ENCODE measurements at places on chromosomes 2 and 18.

DNA sequence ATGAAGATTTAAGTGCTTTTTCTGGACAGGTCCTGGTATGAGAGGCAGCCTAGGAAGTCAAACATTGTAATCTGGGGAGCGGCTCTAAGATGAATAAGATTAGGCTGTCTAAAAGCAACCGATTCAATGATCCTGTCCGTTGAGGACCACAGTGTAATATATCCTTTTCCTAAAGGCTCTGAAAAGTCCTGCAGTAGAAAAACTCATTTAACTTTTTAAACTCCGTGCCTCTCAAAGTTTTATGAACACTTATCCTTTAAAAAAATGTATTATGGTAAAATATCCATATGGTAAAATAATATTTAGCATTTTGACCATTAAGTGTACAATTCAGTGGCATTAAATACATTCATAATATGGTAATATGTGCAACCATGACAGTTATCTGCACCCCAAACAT is 39.8 kb downstream of the ATOH8 start:
- ATAC-seq: no peak

DNA sequence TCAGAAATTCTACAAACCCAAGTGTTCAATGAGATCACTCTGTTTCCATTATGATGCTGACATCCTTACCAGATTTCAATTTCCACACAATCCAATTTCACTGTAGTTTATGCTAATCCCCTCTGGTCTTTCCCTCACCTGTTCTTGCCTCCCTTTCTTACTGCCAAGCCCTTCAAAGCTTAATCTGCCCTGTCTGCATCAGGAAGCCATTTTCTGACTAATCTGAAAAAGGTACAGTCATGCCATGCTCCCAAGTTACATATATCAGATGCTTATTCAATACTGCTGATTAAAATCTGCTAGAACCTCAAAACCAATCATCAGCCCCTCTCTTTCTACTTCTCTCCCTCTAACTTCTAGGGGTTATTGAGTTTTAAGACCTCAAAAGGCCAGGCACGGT is 8.9 kb downstream of the KRTCAP3 start:
- no peak for ATAC-seq

GRCh38 chr2:202101026-202101579 is 28.0 kb downstream of the KIAA2012 start:
- no peak for ATAC-seq

DNA sequence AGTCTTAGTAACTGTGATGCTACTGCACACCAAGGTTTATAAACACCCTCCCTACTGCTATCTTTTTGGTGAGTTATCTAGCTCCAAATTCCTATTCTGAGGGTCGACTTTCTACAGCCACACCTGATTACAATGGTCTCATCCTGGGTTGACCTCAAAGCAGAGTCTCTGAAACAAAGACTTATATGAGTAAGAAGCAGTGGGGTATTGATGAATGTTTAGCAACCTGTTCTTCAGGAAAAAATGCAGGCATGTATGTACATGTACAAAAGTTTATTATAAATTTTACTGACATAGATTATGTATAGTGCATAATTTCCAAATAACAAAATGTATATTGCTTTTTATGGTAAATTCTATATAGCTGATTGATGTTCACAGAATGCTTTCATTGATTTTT is 51.6 kb upstream of the FMNL2 start:
- ATAC-seq: no peak

DNA sequence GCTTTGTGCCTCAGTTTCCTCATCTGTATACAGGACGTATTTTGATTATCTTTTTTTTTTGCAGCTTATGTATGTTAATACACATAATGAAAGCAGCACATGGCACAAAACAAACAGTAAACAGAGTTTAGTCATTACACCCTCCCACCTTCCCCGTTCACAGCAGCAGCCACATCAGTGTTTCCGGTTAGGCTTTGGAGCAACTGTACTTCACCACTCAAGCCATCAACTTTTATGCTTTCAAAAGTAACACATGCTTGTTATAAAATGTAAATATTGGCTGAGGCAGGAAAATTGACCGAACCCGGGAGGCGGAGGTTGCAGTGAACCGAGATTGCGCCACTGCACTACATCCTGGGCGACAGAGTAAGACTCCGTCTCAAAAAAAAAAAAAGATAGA is 117.3 kb downstream of the MTCL1 start:
- no peak for ATAC-seq

- ATAC-seq: no peak
Measured at GRCh38 chr2:213004197-213004821, 147.1 kb downstream of the IKZF2 start.

GRCh38 chr2:114009205-114009944 is 119.5 kb downstream of the ACTR3 start:
- no peak for ATAC-seq

DNA sequence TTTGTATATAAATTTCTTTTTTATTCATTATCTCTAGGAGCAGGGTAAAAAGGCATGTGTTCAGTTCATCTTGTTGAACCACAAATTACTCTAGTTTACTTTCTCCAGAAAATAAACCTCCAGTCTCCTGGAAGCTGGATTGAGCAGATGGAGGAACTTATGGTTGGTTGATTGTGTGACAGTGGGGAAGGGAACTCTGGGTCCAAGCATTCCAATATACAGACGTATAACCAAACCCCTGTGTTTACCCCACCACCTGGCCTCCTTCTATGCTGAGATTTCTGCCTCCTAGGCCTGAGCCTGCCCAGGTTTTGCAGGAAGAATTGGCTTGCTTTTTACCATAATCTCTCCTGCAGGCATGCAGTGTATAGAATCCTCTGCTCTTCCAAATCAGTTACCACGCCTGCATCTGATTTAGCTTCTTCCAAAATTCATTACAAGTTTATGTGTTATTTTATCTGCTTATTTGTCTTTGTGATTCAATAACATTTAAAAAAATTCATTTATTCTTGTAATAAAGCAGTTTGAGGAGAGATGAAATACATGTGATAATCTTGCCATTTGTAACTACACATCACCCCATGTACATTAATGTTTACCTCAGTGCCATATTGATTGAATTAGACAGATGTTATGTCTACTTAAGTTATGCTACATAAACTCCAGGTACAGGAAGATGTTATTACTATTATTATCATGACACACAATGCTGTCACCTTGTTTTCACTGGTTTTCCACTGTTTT is 2.5 kb upstream of the RAB27B start:
- no peak for ATAC-seq

- no peak for ATAC-seq
Measured at GRCh38 chr2:109230941-109231420, 102.0 kb downstream of the SH3RF3 start.

DNA sequence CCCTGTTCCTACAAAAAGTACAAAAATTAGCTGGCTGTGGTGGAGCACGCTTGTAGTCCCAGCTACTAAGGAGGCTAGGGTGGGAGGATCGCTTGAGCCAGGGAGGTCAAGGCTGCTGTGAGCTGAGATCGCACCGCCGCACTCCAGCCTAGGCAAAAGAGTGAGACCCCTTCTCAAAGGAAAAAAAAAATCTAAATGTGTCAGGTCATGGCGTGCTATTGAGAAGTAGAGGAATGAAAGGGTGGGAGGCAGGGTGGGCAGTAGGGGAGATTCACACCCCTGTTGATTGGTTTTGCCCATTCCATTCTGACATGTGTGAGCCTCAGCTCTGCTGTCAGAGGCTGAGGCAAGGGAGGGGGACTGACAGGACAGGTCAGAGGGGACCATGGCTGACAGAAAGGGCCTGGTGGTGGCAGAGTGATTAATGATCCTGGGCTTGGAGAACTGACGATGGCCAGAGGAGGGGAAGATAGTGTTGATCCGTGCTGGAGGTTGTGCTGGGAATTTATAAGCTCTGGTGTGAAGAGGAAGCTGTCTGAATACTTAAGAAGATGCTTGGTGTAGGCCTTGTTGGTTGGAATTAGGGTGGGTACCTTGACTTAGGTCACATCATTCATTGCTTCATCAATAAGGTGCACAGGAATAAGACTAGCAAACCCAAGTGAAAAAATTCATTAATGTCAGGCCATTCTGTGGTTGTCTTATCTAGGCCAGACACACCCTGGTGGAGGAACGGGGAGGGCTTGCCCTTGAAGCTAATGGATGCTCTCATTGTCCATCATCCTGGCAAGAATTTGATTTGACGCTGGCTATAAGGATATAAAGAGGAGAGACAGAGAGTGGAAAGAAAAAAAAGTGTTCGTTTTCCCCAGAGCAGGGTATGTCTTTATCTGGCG is 19.1 kb upstream of the SMARCAL1 start:
- no peak for ATAC-seq

GRCh38 chr18:52694804-52695203 is 354.8 kb downstream of the DCC start:
- ATAC-seq: no peak

DNA sequence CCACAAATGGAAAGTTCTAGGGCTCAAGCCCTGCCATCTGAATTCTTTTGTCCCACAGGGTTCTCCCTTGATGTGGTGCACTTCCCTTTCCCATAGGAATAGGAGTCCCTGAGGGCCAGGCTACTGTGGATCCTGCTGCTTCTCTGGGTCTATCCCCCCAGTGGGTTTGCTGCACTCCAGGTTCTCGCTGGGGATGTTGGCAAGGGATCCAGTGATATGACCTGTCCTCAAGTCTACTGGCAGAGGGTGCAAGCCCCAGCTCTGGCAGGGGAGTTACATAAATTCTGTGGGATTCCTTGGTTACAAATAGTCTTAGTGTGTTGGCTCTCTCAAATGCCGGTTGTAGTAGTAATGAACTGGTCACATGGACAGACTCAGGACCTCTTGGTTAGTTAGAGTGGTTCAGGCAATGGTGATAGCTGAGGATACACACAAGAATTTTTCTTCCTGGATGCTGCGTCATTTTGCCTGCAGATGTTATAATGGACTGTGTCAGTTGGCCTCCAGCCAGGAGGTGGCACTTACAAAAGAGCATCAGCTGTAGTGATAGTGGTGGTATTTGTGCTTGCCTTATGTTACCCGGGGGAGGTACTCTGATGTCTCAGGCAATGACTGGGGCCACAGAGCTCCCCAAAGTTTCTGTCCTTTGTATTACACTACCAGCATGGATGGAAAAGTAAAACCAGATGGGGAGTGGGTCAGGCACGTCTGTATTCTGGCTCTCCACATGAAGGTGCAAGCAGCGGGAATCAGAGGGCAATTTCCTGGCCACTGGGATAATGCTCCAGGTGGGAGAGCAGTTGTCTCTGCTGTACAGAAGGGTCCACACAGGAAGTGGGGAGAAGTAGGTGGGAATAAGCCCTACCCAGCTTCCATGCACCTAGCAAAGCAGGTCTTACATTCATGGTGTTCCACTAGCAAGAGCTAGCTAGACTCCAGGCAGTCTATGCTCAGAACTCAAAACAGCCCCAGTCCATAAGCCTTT is 267.9 kb downstream of the SOX11 start:
- ATAC-seq: no peak

DNA sequence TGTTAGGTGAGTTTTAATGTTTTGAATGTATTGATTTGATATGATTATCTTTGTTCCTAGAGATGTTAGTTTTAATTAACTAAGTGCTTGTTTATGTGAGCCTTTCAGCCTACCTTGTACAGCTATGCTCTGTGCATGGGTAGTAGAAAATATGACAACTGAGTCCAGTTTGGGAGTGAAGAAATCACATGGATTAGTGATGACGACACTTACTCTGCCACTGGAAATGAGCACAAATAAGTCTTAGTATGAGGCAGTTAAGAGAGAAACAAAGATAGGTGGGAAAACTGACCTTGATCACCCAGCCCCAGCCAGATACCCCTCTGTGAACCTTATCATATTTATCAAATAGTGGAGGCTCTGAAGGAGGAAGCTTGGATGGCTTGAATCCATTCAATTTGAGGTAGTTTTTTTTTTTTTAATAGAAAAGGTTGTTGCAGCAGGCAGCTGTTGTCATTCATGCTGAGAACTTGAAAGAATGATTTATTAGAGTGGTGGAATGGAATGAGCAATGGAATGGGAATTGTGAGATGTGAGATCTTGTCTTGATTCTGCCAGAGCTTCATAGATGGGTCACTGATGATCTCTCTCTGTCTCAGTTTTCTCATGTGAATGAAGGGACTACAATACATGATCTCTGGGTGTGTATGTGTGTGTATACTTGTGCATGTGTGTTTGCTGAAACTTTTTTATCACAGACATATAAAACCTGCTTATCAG is 96.4 kb downstream of the MAP3K20 start:
- ATAC-seq: no peak

DNA sequence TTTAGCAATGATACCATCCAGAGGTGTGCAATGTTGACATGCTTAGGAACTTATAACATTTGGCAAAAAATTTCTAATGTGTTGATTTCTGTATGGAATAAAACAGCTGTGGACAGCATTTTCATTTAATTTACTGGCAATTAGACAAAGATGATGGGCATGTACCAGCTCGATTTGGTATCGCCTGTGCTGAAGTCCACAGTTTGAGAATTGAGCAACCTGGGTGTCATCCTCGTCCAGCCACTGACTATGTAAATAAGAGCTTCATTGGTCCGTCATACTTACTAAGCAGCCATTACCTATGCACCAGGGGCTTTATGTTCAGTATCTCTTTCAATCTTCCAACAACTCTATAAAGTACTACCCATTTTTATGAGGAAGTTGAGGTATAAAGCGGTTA is 24.6 kb upstream of the ACAA2 start:
- peak; percentile 78 for ATAC-seq

DNA sequence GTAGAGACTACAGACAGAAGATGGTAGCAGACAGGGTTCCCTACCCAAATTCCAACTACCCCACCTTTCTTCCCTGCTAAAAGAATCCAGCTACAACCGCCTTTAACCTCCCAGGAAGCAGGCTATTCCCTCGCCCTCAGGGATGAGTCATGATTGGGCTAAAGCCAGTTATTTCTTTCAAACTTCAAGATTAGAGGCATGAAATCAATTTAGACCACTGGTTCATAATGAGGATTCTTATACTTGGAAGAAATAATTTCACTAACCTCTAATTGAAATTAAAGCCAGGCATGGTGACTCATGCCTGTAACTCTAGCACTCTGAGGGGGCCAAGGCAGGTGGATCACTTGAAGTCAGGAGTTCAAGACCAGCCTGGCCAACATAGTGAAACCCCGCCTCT is 20.0 kb downstream of the TRIP12 start:
- peak; percentile 63 for ATAC-seq

- no peak for ATAC-seq
Measured at GRCh38 chr18:36947820-36948348, 119.0 kb downstream of the KIAA1328 start.

DNA sequence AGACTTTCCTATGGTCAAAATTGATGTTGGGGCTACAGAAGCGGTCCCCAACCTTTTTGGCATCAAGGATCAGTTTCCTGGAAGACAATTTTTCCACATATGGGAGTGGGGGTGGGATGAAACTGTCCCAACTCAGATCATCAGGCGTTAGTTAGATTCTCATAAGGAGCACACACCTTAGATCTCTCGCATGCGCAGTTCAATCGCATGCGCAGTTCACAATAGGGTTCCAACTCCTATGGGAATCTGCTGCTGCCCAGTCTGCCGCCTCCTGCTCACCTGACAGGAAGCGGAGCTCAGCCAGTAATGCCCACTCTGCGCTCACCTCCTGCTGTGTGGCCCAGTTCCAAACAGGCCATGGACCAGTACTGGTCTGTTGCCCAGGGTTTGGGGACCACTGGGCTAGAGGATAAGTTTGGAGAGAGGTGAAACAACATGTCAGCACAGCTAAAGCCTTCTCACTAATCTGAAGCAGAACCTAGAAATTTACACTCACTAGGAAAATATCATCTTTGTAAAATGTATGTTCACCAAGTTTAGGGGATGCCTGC is 410.8 kb upstream of the ZNF804A start:
- no peak for ATAC-seq

Measured in esophagus mucosa (tissue), 1 donor.